Panc1 (cell line): ENCODE measurements at places on chromosomes 12 and 14.

- no peak for DNase-seq
Observed at GRCh38 chr12:3178671-3179313, 101.6 kb downstream of the TSPAN9 start.

DNA sequence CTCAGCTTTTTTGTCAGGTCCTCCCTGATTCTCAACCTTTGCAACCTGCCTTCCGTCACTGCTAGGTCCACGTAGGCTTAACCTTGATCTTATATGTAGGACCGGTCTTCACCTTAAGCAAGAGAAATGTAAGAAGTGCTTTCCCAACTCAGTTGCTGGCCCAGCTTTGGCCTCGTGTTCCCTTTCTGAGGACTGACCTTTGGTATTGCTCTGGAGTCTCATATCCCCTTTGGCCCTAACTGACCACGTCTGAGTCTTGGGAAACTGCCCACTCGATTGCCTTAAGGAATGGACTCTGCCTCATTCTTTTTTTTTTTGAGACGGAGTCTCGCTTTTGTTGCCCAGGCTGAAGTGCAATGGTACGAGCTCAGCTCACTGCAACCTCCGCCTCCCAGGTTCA lies 8.0 kb downstream of the ACOT6 start:
- no peak for DNase-seq

GRCh38 chr14:22007363-22007762 lies 333.7 kb upstream of the OR4E1 start:
- DNase-seq, result no peak

DNA sequence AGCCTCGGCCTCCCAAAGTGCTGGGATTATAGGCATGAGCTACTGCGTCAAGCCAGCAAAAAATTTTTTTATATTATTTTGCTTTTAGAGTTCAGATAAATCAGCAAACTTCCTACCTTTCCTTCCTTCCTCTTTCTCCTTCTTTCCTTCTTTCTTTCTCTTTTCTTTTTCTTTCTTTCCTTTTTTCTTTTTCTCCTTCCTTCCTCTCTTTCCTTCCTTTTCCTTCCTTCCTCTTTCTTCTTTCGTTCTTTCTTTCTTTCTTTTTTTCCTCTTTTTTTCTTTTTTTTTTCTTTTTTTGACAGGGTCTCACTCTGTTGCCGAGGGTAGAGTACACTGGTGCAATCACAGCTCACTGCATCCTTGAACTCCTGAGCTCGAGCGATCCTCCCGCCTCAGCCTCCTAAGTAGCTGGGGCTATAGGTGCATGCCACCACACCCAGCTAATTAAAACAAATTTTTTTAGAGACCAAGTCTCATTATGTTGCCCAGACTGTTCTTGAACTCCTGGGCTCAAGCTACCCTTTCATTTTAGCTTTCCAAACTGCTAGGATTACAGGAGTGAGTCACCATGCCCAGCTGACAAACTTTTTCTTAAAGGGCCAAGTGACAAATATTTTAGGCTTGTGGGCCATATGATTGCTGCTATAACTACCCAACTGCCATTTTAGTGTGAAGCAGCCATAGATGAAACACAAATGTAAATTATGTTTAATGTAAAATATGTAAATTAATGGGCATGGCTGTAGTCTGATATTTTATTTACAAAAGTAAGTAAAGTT lies 7.1 kb upstream of the WASHC4 start:
- no peak for DNase-seq

DNA sequence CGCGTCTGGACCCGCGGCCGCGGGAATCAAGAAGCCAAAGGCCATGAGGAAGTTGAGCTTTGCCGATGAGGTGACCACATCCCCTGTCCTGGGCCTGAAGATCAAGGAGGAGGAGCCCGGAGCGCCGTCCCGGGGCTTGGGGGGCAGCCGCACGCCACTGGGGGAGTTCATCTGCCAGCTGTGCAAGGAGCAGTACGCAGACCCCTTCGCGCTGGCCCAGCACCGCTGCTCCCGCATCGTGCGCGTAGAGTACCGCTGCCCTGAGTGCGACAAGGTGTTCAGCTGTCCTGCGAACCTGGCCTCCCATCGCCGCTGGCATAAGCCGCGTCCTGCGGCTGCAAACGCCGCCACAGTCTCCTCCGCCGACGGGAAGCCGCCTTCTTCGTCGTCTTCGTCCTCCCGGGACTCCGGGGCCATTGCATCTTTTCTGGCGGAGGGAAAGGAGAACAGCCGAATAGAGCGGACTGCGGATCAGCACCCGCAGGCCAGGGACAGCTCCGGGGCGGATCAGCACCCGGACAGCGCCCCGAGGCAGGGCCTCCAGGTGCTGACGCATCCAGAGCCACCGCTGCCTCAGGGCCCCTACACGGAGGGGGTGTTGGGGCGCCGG lies 1.0 kb downstream of the INSM2 start:
- DNase-seq, result no peak

GRCh38 chr12:28601570-28602058 lies 411.4 kb downstream of the CCDC91 start:
- no peak for DNase-seq

- no peak for DNase-seq
Observed at GRCh38 chr12:58479401-58479800, 440.9 kb downstream of the LRIG3 start.

DNA sequence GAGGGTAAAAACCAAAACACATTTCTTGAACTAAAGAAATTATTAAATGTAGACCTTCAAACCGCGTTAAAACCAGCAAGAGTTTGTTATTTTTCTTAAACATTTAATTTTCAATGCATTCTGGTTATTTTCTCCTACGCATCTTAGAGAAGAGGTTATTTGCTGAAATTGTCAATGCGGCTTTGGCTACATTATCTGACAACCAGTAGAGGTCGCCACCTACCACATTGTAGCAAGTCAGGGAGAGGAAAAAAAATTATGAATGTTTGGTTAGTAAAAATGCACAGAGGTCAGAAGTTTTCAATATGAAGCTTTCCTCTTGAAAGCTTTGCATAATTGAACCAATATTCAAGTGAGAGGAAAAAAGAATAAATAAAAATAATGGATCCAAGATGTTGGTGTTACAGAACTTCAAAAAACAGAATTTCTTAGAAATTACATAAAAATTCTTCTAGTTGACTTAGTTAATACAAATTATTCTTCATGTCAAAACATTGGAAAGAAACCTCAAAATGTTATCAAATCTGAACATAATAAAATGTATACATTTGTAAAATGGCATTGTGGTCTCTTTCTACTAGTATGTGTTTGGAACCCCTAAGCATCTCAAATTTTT lies 159.4 kb upstream of the TMTC2 start:
- peak; percentile 30 for DNase-seq

DNA sequence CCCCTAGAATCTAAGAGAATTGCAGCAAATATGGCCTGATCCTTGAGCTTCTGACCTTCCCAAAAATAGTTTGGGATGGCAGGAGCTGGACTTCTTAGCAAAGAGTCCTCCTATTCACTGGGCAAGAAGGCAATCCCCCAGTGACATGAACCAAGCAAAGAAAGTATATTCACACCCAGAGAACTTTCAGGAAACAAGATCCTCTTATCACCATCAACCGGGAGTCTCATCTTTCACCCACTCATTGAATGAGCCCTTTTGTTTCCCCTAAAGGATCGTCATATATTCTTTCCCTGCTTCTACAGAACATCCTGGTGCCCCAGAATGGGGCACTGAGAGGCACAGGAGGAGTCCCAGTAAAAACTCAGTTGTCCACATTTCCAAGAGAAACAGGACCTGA lies 19.7 kb downstream of the SPTB start:
- DNase-seq, result no peak

- no peak for DNase-seq
Observed at GRCh38 chr12:38664661-38665269, 240.6 kb downstream of the CPNE8 start.

- DNase-seq, result no peak
Observed at GRCh38 chr12:116474331-116474730, 84.8 kb upstream of the MAP1LC3B2 start.

GRCh38 chr14:99568567-99569560 lies 35.1 kb downstream of the CCDC85C start:
- DNase-seq, result no peak

- DNase-seq, result no peak
Observed at GRCh38 chr12:112182499-112182898, 57.1 kb downstream of the TRAFD1 start.

DNA sequence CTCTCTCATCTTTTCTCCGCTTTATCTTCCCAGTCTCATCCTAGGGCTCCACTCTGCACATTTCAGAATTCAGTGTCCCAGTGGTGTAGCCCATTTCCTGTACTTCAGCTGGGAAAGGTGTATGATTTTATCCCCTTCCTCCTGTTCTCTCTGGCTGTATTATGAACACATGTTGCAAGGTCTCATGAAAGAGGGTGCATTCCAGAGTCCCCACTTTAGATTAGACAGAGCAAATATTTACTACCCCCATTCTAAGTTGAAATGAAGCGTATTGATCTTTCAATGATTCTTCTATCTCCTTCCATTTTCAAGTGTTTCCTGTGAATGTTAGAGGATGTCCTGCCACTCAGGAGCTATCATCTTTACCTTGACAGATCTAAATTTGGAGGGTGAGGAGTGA lies 123.2 kb downstream of the WIF1 start:
- no peak for DNase-seq

- DNase-seq, result no peak
Observed at GRCh38 chr12:121512561-121512960, 68.3 kb downstream of the KDM2B start.

GRCh38 chr12:28966046-28966780 lies 182.9 kb upstream of the FAR2 start:
- no peak for DNase-seq

DNA sequence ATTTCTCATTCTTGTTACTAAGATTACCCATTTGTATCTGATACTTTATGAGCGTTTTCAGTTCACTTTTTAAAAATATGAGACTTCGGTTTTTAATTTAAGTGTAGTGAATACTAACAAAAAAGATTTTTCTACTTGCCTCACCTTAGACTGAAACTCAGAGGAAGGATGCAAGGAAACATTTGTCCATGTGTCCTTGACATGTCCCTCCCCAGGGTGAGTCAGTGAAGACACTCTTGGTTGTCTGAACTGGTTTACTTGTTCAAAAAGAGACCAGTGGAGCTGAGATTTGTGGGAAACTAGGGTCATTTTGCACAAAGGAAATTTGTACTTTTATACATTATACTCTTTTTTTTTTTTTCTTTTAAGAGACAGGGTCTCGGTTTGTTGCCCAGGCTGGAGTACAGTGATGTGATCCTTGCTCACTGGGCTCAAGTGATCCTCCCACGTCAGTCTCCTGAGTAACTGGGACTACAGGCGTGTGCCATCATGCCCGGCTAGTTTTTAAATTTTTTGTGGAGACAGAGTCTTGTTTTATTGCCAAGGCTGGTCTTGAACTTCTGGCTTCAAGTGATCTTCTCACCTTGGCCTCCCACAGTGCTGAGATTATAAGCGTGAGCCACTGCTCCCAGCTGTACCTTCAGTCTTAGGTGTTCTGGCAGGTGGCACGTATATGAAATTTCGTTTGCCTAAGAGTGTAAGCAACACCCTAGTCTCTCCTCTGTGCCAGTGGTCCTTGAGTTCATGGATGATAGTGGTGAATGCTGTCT lies 56.7 kb downstream of the PPFIBP1 start:
- DNase-seq, result no peak

- no peak for DNase-seq
Observed at GRCh38 chr14:71482671-71483070, 449.6 kb upstream of the RGS6 start.

DNA sequence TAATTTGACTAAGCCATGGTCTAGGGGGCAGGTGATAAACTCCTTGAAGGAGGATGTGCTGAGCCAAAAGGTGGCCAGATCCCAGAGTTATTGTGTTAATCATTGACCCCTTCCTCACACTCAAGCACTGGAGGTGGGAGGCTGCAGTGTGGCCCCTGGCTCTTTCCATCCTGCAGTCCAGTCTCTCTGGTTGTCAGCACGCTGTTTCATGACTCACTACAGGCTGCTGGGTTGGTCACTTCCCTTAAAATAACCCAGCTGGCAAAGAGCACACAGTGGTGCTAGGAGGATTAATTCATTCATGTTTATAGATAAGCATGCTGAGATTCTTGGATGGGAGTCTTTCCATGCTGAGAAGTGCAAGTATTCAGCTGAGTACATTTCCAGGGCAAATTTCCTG lies 228.9 kb downstream of the ANO2 start:
- DNase-seq, result no peak

GRCh38 chr14:33985242-33985641 lies 34.4 kb upstream of the EGLN3 start:
- no peak for DNase-seq

DNA sequence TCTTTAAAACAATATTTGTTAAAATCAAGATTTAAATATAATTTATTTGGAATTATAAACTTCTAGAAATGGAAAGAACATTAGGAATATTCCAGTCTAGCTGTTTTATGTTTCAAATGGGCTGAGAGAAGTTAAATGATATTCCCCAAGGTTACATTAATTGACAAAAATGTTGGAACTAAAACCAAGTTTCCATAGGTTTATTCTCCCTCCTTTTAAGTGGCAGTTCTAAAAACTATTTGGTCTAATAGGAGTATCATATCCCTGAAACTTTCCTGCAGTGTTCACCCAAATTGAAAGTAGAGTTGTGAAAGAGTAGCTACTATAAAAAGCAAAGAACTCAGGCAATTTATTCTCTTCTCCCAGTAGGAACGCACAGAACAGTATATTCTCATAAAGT lies 1185.5 kb downstream of the LRFN5 start:
- no peak for DNase-seq

DNA sequence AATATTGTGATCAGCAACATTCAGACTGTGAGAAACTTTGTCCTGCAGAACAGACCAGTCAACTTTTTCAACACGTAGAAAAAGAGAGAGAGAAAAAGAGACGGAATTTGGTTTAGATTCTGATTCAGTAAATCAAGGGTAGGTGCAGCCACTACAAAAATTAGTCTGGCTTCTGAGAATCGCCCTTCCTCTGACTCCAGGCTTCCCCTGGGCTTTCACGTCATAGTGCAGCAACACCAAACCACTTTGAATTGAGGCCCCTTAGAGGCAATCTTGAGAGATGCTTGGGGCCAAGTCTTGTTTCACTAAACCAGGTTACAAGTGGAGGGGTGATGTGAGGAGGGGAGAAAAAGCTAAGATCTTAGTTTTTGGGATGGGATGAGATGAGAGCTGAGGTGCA lies 37.5 kb upstream of the PTGR2 start:
- no peak for DNase-seq

DNA sequence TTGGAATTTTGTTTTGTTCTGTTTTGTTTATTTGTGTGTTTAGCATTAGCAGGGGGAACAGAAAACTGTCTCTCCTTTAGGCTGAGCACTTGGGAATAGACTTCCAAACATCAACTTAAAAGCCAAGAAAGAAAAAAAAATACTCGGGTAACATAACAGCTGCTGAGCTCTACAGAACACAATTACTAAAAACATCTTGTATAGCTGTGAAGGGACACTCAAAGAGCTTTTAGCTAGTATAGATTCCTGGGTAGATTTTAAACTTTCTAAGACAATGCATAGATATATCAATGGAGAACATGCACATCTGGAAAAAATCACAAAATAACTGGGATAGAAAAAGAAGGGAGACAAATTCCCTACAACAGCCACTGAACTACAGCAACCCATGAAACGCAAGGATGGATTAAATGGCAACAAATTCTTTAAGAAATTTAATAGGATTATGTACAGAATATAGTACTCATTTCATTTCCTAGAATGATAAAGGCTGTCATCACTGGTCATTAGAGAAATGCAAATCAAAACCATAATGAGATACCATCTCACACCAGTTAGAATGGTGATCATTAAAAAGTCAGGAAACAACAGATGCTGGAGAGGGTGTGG lies 174.3 kb upstream of the KRR1 start:
- DNase-seq, result no peak
